ENCODE measurements at places on chromosomes 2 and 18. TPM values are rescaled to one million over a fixed set of nuclear protein-coding genes. Genes with fewer than 3 reads are reported as not detected.

Gene DCDC2C
- 0.62 TPM for total RNA-seq

Gene LRP1B
- total RNA-seq: 71.4 TPM

Gene KCNG3
- 0.16 TPM for total RNA-seq

Gene PTCD3
- total RNA-seq: 114 TPM

Gene DQX1
- not detected for total RNA-seq

Gene FEV
- total RNA-seq: not detected

Gene PLEK
- 3.0 TPM for total RNA-seq

Gene CCL20
- total RNA-seq: not detected

Gene GTF3C2
- total RNA-seq: 28.2 TPM

Gene ARHGEF33
- total RNA-seq: 3.9 TPM

Gene ASB3
- total RNA-seq: 130 TPM

Gene TEX44
- not detected for total RNA-seq

Gene CYBRD1
- total RNA-seq: 12.3 TPM

Gene UGT1A6
- not detected for total RNA-seq

Gene CHRNA1
- total RNA-seq: not detected

Gene YES1
- 41.6 TPM for total RNA-seq

Gene SAG
- not detected for total RNA-seq
